ENCODE measurements at places on chromosomes 7 and 10.

DNA sequence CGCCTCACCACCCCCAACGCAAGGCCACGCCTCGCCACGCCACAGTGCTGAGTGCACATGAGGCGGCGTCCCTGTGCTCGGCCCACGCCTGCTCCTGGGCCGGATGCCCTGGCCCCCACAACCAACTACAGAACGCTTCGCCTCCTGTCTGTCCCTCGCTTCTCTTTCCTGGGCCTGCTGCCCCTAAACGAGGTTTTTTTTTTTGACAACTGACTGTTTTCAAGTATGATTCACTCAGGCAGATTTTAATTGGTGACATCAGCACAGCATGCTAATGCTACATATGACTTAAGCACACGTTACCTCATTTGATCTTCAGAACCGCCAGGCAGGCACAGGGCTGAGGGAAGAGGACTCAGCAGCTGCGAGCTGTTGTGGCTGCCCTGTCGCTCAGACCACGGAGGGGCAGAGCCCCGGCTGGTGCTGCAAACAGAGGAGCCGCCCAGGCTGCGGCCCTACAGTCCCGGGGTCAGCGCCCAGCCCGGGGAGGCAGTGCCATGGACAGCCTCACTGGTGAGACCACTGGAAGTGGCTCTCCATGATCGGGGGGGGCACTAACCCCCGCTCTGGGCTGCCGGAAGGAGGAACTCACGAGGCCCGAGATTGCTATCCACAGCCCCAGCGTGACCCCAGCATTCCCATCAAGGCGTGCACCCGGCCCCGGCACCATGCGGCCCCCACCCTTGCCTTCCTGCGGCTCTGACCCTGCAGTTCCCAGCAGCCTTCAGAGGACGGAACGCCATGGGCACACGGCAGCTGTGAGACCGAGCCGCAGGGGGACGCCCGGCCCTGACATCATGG, 212.8 kb downstream of the MAD1L1 start:
- DNase-seq: peak; percentile 80

DNA sequence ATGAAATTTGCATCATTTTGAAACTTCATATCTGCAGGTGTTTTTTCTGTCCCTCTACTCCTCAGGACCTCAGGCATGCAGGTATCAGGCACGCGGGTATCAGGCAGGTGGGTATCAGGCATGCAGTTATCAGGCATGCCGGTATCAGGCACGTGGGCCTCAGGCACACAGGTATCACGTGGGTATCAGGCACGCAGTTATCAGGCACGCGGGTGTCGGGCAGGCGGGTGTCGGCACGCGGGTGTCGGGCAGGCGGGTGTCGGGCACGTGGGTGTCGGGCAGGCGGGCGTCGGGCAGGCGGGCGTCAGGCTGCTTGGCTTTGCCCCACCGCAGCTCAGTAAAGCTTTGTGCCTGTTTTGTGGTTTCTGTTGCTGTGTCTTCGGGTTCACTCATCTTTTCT, 8.7 kb downstream of the SPRN start:
- DNase-seq: no peak

DNA sequence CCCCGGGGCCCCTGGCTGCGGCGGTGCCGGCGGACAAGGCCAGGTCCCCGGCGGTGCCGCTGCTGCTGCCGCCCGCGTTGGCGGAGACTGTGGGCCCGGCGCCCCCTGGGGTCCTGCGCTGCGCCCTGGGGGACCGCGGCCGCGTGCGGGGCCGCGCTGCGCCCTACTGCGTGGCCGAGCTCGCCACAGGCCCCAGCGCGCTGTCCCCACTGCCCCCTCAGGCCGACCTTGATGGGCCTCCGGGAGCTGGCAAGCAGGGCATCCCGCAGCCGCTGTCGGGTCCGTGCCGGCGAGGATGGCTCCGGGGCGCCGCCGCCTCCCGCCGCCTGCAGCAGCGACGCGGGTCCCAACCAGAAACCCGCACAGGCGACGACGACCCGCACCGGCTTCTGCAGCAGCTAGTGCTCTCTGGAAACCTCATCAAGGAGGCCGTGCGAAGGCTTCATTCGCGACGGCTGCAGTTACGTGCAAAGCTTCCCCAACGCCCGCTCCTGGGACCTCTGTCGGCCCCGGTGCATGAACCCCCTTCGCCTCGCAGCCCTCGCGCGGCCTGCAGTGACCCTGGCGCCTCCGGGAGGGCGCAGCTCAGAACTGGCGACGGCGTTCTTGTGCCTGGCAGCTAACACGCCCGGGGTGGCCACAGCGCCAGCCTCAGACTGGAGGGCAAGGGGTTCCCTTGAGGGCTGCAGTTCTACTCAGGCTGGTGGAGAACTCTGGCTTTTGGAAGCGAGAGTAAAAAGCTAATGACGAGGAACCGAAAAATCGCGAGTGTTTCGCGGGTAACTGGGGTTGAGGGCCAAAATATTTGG, 804 bp downstream of the FRAT1 start:
- no peak for DNase-seq

GRCh38 chr7:22730921-22731654, 4.1 kb downstream of the IL6 start:
- no peak for DNase-seq

GRCh38 chr7:139782932-139783331, 5.1 kb upstream of the HIPK2 start:
- no peak for DNase-seq

GRCh38 chr7:64685091-64685490, 19.2 kb downstream of the ZNF107 start:
- no peak for DNase-seq

- no peak for DNase-seq
These were observed 9.4 kb downstream of the NXPH1 start for GRCh38 chr7:8442814-8443304.

DNA sequence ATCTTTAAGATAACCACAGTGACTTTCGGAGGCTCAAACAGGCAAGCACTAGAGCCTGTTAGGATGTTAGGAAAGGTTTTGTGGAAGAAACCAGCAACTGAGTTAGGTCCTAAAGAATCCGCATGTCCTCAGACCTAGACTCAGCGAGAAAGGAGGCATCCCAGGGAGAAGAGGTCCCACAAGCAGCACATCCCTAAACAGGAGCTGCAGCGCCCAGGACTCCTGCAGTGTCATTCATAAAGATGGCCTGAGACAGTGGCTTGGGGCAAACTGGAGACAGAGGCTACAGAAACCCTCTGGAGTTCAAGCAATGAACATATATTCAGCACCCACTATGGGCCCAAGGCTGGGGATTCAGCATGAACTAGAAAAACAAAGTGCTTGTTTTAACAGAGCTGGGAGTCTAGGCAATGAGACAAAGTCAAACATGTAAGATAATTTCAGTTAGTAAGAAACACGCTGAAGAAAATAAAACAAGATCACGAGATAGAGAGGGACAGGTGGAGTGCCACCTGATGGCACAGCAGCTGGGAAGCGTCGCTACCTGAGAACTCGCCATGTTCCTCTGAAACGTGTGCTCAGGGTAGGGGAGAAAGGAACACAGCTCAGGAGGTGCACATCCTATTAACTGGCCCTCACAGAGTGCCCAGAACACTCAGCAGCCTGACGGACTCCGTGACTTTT, 48.1 kb downstream of the PARD3 start:
- no peak for DNase-seq

DNA sequence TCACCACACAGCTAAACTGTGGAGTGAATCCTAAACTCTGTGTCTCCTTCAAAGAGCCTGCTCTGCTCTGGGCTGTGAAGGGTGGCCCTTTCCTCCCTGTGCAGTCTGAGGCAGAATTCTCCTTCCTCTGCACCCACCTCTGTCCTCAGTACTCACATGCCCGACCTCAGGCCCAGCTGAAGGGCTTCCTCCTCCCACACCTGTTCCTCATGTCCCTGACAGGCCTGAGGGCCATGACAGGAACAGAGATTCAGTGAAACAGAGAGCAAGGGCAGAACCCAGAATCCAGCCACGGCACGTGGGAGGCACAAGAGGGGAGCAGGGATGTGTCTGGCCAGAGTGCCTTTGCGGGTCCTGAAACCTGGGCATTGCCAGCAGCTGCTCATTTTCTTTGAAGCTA, 13.9 kb downstream of the CREB3L2 start:
- no peak for DNase-seq

GRCh38 chr7:6299774-6300173, 27.4 kb upstream of the CYTH3 start:
- DNase-seq: no peak

GRCh38 chr10:72509206-72509799, 116.6 kb downstream of the MICU1 start:
- DNase-seq: no peak

- no peak for DNase-seq
These were observed 24.4 kb downstream of the JMJD1C start for GRCh38 chr10:63441404-63441803.

DNA sequence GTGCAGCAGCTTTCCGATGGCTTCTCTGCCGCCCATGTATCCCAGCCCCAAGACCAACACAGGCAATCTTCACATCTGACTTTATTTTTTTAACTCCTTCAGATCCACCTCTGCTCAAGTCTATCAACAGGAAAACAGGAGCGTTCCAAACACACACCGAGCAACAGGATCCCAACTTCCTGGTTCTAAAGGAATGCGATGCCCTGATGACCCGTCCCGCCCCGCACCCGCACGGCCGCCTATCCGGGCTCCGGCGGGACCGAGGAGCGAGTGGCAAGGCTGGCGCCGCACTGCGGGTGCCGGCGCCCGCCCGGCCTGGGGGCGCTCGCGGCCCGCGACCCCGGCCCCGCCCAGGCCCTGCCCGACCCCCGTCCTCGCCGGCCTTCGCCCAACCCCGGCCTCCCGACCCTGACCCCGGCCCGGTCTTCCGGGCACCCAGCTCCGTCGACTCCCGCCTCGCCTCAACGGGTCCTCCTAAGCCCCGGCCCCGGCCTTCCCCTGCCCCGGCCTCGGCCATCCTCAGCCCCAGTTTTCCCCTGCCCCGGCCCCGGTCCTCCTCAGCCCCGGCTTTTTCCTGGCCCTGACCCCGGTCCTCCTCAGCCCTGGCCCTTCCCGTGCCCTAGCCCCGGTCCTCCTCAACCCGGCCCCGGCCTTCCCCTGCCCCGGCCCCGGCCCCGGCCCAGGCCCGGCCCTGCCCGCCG, 730 bp downstream of the LARP4B start:
- no peak for DNase-seq

DNA sequence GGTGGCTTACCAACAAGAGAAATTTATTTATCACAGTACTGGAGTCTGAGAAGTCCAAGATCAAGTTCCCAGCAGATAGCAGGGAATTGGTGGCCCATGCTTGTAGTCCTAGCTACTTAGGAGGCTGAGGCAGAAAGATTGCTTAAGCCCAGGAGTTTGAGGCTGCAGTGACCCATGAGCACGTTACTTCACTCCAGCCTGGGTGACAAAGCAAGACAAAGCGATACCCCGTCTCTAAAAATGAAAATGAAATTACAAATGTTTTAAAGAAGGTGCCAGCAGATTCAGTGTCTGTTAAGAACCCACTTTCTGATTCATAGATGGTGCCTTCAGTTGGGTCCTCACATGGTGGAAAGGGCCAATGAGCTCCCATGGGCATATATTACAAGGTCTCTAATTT, 20.6 kb upstream of the ARHGAP12 start:
- no peak for DNase-seq

DNA sequence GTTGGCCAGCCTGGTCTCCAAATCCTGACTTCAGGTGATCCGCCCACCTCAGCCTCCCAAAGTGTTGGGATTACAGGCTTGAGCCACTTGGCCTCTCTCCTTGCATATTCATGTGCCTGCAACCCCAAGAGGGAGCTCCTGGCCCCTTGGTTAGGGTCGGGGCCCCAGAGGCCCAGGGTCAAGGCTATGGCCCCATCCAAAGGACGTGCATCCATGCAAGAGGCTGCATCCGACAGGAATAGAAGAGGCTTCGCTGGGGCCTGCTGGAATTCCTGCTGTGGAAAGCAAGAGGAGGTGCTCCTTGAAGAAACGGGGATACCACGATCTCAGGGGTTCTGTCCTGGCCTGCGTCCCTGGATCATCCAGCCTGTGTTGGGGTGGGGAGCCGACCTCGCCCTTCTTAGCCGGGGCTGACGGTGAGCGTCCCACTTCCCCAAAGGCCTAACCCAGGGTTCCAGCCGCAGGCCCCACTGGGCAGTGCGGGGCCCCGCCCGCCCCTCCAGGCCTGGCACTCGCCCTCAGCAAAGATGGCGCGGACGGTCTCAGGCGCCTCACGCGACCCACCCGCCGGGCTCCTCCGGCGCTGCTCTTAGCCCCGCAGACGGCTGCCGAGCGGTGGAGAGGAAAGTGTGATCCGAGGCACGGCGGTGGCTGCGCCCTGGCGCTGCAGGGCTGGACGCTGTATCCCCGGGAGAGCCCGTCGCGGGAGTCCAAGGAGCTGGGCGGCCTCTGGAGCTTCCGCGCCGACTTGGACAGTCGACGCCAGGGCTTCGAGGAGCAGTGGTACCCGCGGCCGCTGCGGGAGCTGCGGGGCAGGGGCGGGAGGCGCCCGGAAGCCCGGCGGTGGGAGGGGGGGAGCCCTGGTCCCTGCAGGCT, 54.7 kb downstream of the ZNF727 start:
- DNase-seq: no peak

DNA sequence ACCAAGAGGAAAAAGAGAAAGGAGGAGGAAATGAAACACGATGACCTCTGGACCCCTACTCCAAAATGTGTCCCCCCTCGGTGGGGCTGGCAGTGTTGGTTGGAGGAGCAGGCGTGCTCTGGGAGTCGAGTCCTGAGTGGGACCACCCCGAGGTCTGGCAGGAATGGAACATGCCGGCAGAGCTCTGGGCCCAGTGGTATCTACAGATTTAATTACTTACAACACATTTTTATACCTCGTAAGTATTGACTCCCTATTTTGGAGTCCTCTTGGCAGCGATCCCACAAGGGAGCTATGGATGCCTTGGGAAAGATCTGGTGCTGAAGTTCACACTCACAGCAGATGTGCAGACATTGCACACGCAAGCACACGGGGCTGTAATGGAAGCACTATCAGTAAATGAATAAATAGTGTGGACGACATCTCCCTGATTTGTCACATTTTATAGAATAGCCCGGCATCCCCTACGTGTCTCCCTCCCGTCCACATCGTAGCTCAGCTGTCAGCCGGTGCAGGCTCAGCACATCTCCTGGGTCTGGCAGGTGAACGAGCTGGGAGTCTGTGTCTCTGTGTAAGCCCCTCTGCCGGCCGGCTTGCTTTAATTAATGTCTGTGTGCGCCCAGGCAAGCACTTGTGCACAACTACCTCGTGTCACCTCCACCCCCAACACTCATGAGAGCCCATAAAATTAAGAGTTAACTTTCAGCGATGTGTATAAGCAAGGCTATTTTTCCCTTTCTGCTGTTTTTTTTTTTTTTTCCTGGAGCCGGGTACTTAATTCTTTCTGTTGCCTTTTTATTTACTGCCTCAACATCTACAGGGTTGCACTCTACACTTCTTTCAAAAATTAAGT, 603.2 kb downstream of the LRMDA start:
- DNase-seq: no peak

GRCh38 chr10:21315645-21316220, 209.7 kb downstream of the SKIDA1 start:
- peak; percentile 53 for DNase-seq

DNA sequence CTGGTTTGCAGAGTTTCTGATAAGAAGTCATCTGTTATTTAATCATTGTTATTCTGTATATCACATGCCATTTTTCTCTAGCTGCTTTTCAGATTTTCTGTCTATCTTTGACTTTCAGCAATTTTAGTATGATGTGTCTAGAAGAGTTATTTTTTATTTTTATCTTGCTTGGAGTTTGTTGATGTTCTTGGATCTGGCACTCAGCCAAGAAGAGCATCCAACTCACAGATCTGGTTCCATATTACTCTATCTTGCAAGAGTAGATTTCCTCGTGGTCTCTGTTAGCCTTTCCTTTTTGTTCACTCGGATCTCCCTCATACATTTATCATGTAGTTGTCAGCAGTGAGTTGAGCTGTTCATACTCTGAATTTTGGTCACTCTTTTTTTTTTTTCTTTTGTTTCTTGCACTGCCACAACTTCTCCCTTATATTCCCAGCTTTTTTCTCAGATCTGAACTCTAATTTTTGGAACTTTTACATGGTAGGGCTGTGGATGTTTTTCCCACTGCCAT, 54.8 kb upstream of the CALCR start:
- no peak for DNase-seq

All from fibroblast of skin of left biceps (primary cell).